ENCODE measurements at places on chromosomes 4 and X.

- no peak for DNase-seq
Measured at GRCh38 chr4:42018451-42018850, 28.1 kb downstream of the SLC30A9 start.

DNA sequence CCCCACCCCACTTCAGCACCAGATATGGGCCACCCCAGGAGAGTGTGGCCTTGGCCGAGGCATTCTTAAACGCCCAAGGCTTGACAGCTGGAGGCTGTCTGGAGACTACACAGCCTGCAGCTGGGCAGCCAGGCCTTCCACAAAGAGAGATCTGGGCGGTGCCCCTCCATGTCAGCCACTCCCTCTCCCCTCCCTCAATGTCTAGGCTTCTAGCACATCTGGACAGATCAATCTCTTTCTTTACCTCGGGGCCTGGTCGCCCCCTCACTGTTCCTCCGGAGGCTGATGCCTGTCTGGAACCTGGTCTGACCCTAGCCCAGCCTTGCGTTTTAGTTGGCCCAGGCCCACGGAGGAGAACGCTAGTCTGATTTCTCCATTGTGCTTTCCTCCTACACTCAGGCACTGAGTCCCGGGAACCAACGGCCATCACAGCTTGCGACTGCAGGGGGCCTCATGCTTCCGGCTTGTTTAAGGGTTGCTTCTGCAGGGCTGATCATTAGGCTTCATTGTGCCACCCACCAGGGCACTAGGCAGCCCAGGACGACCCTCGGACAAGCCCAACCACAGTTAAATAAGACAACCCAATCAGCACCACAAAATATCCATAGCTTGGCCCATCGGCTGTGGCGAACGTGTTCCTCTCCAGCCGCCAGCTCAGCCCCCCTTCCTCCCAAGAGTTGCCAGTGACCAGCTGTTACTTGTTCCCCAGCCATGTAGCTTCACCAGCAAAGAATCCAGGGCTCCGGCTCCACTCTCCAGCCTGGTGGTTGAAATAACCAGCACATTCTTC lies 200.6 kb downstream of the BCOR start:
- DNase-seq, result no peak

GRCh38 chr4:11495818-11496217 lies 67.1 kb upstream of the HS3ST1 start:
- DNase-seq, result no peak

GRCh38 chr4:104519588-104519987 lies 24.9 kb upstream of the CXXC4 start:
- DNase-seq, result no peak

DNA sequence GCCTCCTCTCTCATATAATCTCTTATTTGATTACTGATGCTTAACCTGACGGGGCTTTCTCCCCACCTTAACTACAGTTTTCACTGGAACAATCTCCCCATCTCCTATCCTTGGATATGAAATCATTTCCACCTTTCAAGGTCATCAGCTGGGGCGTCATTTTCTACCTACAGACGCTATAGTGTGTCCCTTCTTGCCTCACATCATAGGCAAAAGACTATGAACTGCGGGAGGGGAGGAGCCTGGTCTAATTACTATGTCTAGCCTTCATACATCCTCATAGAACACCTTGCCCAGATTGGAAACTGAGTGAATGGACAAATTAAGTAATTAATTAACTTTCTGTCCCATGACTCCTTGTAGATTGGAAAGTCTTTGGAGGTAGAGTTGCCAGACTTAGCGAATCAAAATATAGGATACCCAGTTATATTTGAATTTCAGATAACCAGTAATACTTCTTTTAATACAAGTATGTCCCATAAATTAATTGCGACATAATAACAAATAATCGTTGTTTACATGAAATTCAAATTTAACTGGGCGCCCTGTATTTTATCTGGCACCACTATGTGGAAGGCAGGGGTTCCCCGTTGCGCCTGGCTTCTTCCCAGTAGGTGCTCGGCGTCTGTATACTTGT lies 752 bp upstream of the ATP6AP2 start:
- DNase-seq, result no peak

Measured in esophagus squamous epithelium (tissue), 5 donors.